ENCODE measurements at places on chromosomes 3 and 15. TPM values are rescaled to one million over a fixed set of nuclear protein-coding genes. Genes with fewer than 3 reads are reported as not detected.

The ALG1L2 gene
- polyA plus RNA-seq = not detected

GRCh38 chr3:113265231-113265630 lies 53.9 kb downstream of the BOC start:
- DNase-seq = no peak

The ATP8B4 gene
- 0.23 TPM for polyA plus RNA-seq

- DNase-seq = peak; percentile 34
Measured at GRCh38 chr15:57323806-57324589, 52.3 kb upstream of the CGNL1 start.

- DNase-seq = no peak
Measured at GRCh38 chr15:98292442-98293240, 332.1 kb downstream of the ARRDC4 start.

DNA sequence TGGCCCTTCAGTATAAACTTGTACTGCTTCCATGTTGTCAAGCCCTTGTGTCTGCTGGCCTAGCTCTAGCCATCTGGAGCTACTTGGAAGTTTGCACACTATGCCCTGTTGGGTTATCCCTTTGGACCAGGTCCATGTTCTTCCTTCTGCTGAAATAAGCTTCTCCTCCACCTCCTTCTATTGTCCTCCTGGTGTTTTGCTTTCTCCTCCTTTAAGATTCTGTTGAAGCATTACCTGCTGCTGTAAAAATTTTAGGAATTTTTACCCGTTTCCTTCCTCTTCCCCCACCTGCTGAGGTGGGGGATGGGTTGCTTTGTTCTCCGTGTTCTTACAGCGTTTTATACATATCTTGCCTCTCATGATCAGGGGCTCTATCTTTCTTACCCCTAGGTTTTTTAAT lies 51.7 kb downstream of the SH3GL3 start:
- no peak for DNase-seq

DNA sequence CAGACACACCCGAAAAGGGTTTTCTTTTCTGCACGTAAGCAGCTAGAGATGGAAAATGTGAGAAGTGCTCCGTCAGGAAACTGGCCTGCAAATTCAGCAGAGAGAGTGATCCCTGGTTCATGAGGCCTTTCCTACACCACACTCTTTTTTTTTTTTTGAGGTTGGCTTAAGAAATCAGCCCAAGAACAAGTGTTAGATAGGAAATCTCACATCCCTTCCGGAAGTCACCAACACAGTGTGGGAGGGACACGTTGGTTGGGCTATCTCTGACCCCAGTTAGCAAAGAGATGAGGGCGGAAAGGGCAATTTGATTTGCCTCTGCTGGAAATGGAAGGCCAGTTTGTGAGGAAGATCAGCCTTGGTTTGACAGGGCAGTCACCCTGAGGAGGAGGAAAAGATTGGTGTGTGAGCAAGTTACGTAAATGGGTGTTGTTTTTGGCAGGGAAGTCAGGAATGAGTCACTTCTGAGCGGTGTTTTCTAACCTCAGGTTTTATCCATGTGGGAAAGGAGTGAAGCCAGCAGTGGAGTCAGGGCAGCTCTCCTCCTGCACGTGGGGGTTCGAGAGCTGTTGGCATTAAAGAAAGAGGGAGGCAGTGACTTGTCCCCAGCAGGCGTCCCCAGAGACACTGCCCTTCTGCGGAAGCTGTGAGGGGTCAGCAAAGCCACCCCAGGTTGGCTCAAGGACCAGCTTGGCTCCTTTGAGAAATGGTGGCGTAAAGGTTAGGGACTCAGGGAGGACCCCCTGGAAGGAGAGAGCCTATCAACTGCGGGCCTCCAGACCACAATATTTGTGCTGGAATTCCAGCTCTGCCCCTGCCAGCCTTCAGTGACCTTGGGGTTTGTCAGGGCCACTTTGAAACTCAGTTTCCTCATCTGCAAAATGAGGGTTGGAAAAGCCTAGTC lies 237.6 kb upstream of the BHLHE40 start:
- peak; percentile 92 for DNase-seq

GRCh38 chr15:100672959-100673358 lies 70.6 kb downstream of the ASB7 start:
- no peak for DNase-seq

The MDFIC2 gene
- not detected for polyA plus RNA-seq

GRCh38 chr3:54696313-54696712 lies 231.5 kb downstream of the LRTM1 start:
- DNase-seq = no peak

GRCh38 chr3:107085261-107085660 lies 292.0 kb upstream of the CCDC54 start:
- DNase-seq = no peak

DNA sequence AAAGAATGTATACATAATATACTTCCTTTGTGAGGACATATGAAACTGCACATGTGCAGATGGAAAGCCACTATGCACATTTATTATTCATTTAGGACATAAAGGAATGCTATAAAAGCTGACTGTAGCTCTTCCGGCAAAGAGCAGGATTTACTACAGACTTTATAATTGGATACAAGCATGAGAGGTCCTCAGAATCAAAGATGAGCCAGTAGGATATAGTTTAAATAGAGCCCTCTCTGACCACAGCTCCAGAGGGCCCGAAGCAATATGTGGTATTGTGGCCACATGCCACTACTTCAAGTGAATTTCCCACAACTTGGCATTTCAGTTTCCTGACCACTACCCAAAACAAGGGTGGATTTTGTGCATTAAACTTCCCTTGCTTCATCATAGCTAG lies 140.9 kb downstream of the ATP8B4 start:
- DNase-seq = no peak

- no peak for DNase-seq
Measured at GRCh38 chr3:98529856-98530459, 1.8 kb upstream of the GPR15 start.

- no peak for DNase-seq
Measured at GRCh38 chr3:106034313-106034712, 165.5 kb upstream of the CBLB start.

The TEX55 gene
- not detected for polyA plus RNA-seq

GRCh38 chr3:43181202-43181821 lies 75.4 kb upstream of the POMGNT2 start:
- DNase-seq = no peak

GRCh38 chr15:77734306-77734705 lies 101.6 kb upstream of the LINGO1 start:
- no peak for DNase-seq

GRCh38 chr3:97138914-97139541 lies 324.6 kb downstream of the EPHA6 start:
- no peak for DNase-seq

GRCh38 chr3:13282986-13283876 lies 136.9 kb downstream of the NUP210 start:
- DNase-seq = no peak

GRCh38 chr15:41873711-41874110 lies 20.1 kb downstream of the SPTBN5 start:
- no peak for DNase-seq

The COLQ gene
- polyA plus RNA-seq = 1.6 TPM

GRCh38 chr15:85503151-85503799 lies 122.9 kb downstream of the AKAP13 start:
- DNase-seq = no peak

The CHRFAM7A gene
- 0.04 TPM for polyA plus RNA-seq

DNA sequence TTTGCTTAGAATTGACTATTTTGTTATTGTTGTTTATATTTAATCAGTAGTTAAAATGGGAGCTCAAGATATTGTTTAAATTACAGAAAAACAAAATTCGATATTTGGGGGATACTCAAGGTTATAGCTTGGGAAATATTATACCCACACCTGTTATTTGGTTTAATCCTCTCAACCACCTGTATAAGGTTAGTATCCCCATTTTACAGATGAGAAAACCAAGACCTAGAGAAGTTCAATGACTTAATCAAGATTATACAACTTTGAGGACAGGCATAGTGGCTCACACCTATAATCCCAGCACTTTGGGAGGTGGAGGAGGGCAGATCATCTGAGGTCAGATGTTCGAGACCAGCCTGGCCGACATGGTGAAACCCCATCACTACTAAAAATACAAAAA lies 39.8 kb upstream of the CA12 start:
- no peak for DNase-seq

The FBXW12 gene
- polyA plus RNA-seq = not detected
